ENCODE measurements at places on chromosomes 3 and 15.

DNA sequence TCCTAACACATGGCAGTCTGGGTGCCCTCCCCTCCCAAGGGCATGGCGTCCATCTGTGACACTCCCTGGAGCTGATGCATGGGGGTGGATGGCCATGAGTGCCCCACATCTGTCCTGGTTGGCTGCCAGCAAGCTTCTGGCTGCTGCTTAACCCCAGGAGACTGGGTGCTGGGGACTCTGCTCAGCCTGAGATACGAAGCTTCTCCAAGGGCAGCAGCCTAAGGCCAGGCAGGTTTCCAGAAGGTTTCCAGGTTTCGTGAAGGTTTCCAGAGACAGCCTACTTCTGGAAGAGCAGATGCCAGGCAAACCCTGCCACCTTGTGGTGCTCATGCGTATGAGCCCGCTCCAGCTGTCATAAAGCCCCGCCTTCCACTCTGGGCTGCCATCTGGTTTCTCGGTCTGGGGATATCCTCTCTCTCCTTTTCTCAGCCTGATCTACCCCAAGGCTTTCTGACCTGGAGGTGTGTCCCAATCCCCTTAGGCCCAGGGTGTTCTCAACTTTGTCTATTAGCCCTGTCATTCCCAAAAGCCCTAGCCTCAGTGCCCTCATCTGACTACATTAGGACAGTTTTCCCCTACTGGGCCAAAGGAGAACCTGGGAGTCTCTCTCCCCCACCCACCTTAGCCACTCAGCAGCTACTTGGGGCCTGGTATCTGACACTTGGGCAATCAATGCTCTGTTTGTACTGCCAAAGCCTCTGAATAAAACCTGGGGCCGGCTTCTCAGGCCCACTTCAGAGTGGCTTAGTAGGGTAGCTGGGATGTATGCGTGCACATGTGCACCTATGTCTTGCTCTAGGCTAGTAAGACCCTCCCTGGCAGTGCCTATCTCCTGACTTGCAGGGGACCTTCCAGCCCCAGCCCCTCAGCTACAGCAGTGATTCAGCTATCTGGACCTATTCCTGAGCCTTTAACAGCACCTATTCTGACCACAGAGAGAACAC lies 12.0 kb downstream of the MRPL46 start:
- peak; percentile 50 for DNase-seq

- DNase-seq: no peak
These were observed 47.0 kb downstream of the FRMD4B start for GRCh38 chr3:69338911-69339310.

GRCh38 chr3:25784971-25785370 lies 1.7 kb upstream of the NGLY1 start:
- DNase-seq: no peak

GRCh38 chr15:62928242-62928999 lies 114.1 kb upstream of the TPM1 start:
- DNase-seq: no peak

- DNase-seq: no peak
These were observed 248.5 kb downstream of the RAP2B start for GRCh38 chr3:153410517-153410916.
